ENCODE measurements at places on chromosomes 4 and X.
A peak's percentile ranks its signal among the peaks of the same experiment; 100 is the strongest.

DNA sequence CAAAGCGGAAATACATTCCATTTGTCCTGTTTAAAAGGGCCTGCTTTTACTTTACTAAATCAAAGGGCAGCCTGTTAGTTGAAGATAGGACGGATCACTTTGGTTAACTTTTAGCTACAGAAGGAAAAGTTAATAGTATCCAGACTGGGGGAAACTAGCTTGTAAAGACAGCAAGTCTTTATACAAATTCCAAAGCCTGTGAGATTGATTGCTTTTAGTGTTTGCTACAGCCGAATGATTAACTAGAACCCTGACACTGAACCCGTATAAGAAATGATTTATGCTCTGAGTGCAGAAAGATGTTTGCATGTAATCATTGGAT lies 93.4 kb downstream of the FRAS1 start:
- DNase-seq = no peak

DNA sequence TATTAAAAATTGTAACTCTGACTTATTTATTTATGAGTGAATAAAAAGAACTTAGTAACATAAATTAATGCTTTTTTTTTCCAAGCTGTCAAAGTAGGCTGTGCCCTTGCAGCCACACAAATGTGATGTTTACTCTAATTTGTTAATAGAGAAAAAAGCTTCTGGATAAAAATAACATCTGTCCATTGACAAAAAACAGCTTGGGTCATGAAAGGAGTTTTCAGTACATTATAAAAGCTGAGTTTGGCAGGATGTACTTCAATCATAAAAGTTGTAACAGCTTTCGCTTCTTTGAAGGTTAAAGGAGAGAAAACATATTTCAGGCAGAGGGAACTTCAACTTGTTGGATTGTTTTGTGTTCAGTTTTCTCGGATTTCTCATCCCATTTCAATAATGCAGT lies 105.6 kb downstream of the SLC4A4 start:
- no peak for DNase-seq

DNA sequence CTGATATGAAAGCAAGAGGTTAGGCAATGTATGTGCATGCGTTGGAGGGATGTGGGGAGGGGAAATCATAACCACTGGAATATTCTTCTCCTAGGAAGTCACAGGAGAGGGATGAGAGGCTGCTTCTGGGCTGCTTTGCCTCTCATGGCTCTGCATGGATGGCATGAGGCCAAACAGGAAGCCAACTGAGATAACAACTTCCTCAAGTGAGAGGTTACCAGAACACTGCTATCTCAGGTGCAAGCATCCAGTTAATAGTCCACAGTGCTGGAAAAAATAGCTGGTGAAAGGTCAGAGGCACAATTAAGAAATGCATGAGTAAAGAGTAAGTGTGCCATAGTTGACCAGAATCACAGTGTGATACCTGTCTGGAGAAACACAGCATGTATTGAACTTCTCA lies 113.3 kb downstream of the ELOVL6 start:
- peak; percentile 68 for DNase-seq

DNA sequence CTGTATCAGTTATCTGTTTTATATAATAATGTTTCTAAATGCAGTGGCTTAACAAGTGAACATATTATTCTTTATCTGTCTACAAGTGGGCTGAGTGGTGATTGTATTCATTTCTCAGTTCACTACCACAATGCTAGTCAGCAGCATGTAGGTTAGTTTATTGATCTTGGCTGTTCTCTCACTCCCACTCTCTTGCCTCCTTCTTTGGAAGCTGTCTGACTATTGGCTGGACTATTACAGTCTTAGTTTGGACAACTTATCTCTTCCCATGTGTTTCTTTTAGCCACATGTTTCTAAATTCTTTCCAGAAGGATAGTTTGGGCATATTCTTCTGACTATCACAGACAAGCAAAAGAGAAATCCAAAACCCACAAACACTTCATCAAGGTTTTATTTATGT lies 459.5 kb upstream of the AGA start:
- no peak for DNase-seq

- DNase-seq = no peak
These were observed 215.9 kb downstream of the SOWAHB start for GRCh38 chr4:76681996-76682395.

DNA sequence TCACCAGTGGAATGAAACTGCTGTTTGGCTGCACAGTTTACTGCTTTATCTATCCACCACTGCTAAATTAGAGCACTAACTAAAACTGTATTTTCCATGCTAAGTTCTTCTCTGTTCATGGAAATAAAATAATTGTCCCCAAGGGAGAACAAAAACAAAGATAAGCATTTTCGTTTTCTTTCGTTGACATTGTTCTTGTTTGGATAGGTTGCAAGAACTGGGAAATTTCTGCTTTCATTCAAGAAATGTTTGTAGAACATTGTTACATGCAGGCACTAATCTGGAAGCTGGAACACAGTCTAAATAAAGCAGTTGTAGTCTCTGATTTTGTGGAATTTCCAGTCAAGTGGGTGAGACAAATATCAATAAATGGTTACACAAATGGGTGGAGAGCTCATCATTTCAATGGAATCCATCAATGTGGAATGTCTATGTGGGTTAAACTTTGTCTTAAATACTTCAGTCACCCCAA lies 5.8 kb upstream of the CXCL8 start:
- no peak for DNase-seq

GRCh38 chr4:172758586-172759340 lies 409.8 kb upstream of the GALNT7 start:
- DNase-seq = peak; percentile 28

GRCh38 chr4:98686043-98686707 lies 27.8 kb upstream of the TSPAN5 start:
- DNase-seq = no peak

- no peak for DNase-seq
These were observed 6.5 kb downstream of the SHOX start for GRCh38 chrX:636981-637659.

- no peak for DNase-seq
These were observed 14.8 kb downstream of the USP38 start for GRCh38 chr4:143199503-143199902.

DNA sequence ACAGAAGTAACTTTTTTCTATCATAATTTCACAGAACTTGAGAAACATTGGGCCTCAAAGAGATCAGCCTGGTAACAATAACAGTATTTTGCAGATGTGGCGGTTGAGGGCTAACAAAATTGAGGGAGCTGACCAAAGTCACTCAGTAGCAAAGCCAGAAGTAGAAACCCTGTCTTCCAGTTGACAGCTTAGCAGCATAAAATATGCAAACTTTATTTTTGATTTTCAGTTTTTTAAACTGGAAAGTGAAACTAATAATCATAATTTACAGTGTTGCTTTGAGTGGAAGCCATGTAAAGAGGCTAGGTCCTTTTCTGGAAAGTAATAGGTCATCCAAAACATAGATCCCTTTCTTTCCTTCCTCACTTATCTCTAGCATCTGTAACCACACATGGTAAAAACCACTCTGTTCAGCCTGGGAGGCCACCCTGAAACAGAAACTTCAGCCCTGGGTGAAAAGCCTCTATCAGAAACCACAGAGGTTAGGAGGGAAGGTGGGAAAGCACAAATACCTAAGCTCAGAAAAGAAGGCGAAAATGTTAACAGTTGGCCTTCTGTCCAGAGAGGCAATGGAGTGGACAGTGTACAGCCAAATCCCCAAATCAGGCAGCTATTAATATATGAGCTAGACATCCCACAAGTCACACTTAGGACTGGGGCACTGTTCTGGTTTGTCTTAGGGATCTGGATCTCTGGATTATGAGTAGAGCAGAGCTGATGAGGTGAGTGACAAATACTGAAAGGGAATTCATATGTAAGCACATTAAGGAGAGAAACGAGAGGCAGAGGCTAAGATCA lies 61.1 kb upstream of the ARSJ start:
- no peak for DNase-seq

DNA sequence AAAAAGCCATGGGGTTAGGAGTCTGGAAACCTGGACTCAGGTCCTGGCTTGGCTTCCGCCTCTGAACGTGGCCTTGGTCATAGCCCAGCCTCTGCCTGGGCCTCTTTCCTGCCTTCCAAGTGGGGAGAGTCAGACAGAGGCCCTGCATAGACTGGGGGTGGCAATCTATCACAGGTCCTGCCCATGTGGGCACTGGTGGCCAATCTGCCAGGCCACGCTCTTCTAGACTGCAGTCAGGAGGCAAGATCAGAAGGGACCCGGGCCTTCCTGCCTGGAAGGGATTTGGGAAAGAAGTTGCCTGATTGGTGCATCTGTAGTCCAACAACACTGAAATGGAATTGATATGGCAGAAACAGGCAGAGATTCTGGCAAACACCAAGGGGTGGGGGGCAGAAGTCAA lies 46.1 kb downstream of the CNGA2 start:
- no peak for DNase-seq

DNA sequence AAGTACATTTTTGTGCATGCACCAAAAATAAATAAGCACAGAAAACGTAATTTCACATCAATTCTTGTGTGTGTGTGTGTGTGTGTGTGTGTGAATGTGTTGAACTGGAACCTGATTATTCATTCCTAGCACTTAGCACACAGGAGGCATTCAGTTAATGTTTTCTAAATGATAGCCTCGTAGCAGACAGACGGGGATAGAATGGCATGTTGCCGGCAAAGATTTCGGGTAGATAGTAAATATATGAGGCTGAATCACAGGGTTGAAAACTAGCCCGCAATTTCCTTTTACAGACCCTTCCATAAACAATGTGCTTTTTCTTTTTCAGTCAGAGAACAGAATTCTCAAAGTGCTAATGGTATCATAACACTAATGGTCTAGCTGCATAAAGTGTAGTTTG lies 13.5 kb downstream of the MAOB start:
- no peak for DNase-seq

- no peak for DNase-seq
These were observed 23.7 kb downstream of the FAM241A start for GRCh38 chr4:112168719-112169500.

GRCh38 chrX:29788991-29789699 lies 426.2 kb upstream of the MAGEB2 start:
- DNase-seq = no peak

DNA sequence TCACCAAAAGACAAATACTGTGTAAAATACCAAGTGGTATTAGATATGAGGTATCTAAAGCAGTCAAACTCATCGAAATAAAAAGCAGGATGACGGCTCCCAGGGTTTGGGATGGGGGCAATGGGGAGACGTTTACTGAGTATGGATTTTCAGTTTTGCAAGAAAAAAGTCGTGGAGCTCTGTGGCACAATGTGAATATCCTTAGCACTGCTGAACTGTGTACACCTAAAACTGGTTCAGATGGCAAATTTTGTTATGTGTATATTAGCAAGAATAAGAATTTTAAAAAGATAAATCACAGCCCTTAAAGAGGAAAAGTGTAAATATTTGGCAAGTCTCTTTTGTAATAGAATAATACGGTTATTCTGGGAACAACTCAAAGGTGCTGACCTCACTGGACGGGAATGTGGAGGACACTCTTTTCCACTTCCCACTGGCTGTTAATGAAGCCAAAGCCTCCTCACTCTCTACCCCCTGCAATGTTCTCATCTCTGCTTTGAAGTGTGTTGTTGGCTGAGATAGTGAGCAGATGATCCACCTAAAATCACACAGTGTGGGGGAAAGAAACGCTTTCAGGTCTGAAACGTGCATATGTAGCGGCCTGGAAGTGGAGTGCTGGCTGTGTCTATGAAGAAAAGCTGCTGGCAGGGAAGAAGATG lies 49.2 kb downstream of the SEL1L3 start:
- no peak for DNase-seq

DNA sequence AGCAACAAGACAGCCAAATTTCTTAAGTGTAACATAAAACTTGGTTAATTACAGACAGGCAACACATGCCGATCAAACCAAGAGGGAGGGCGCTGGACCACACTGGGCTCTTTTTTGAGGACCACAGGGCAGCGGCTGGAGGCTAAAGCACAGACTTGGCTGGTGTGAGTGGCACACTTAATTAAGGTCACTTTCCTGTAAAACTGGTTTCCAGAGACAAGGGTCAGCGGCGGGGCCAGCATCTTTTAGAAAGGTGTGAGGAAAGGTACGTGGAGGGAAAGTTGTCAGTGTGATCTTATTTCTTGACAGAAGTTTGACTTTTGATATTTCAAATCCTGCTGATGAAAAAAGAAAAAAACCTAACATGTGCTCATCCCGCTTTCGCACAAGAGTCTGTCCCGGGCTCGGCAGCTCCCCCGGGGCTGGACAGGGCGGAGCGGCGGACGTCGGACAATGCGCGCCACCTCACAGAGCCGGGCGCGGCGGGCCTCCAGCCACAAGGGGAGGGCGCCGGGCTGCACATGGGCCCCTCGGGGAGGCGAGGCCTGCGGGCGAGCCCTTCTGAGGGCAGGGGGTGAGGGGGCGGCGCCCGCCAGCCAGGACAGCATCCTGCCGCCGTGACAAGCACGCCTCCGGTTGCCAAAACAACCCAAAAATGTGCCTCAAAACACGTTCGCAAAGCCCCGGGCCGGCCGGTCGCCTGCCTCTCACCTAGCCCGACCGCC lies 660 bp upstream of the HSPA4L start:
- no peak for DNase-seq

GRCh38 chrX:110060846-110061537 lies 58.1 kb downstream of the TMEM164 start:
- DNase-seq = no peak

DNA sequence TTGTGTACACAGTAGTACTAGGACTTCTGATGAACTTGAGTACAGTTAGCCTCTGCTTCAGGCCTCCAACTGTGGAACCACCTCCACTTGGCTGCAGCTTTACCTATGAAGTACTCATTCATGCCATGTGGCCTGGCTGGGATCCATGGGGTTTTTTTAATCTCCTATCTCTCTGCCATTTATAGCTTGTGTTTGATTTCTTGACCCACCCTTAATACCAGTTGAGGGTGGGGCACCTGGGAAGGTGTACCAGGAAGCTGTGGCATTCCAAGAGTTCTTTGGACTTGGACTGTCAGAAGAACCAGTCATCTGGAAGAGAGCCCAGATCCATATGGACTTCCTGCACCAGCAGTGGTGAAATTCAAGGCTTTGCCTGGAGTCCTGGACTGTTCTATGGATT lies 230.1 kb downstream of the SHROOM3 start:
- no peak for DNase-seq

DNA sequence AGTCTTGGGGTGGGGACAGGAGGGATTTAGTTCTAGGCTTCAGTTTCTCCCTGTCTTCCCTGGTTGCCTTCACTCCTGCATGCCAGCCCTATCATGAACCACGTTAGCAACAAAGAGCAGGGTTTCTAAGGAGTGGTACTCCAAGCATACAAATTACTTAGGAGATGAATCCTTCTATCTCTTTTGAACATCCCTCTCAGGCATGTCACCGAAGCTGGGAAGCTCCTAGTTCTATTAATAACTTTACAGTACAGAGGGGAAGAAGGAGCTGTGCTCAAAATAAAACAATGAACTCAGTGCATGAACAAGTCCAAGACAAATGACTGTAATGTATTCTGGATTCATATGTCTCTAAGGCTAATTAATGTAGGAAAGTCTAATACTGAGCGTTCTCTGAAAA lies 450.6 kb upstream of the RASGEF1B start:
- no peak for DNase-seq

DNA sequence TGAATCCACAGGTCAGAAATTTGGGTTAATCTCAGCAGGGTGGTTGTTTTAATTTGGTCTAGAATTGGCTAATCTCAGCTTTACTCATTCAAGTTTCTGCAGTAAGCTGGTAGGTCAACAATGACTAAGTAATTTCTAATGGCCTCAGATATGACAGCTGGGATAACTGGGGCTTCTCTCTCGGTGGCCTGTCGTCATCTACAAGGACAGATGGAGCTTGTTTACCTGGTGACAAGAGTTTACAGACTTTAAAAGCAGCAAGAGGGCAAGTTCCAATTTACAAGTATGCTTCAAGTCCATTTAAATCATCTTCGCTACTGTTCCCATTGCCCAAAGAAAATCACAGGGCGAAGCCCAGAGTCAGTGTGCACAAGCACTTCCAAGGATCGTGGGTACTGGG lies 453.9 kb downstream of the PDHA2 start:
- DNase-seq = no peak

Data from hematopoietic multipotent progenitor cell treated with erythropoietin and hydrocortisone succinate and interleukin-3 and kit ligand, for 6 days (in vitro differentiated cells).